ENCODE measurements at places on chromosomes 1 and 21.

- no peak overlapping the region for H3K4me3 ChIP-seq
- peaks cover 5% of the 10 kb centered on the region for H3K4me1 ChIP-seq
- DNase-seq: no peak
- no peak overlapping the region for H3K27ac ChIP-seq
- no peaks in the 10 kb centered on the region for H3K27me3 ChIP-seq
Observed at GRCh38 chr1:61270761-61271411, 188.5 kb downstream of the NFIA start.

DNA sequence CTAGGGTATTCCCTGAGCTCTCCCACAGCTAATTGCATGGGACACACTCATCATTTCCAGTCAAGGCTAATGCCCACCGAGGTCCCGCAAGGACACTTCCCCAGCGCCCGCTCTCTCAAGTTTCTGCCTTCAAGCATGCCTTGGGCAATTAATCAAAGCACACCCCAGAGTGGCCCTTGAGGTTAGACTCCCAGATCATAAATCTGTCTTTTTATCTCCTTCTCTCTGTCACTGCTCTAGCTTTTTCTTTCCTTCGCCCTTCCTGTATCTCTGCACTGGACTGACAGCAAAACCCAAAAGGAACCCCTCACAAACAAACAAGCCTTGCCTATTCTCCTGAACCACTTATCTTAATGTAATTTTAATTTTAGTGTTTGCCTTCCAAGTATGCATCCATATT, 7.9 kb upstream of the EXOSC10 start:
- peaks cover 36% of the 10 kb centered on the region for H3K36me3 ChIP-seq
- H3K4me1 ChIP-seq: no peaks in the 10 kb centered on the region
- DNase-seq: no peak

DNA sequence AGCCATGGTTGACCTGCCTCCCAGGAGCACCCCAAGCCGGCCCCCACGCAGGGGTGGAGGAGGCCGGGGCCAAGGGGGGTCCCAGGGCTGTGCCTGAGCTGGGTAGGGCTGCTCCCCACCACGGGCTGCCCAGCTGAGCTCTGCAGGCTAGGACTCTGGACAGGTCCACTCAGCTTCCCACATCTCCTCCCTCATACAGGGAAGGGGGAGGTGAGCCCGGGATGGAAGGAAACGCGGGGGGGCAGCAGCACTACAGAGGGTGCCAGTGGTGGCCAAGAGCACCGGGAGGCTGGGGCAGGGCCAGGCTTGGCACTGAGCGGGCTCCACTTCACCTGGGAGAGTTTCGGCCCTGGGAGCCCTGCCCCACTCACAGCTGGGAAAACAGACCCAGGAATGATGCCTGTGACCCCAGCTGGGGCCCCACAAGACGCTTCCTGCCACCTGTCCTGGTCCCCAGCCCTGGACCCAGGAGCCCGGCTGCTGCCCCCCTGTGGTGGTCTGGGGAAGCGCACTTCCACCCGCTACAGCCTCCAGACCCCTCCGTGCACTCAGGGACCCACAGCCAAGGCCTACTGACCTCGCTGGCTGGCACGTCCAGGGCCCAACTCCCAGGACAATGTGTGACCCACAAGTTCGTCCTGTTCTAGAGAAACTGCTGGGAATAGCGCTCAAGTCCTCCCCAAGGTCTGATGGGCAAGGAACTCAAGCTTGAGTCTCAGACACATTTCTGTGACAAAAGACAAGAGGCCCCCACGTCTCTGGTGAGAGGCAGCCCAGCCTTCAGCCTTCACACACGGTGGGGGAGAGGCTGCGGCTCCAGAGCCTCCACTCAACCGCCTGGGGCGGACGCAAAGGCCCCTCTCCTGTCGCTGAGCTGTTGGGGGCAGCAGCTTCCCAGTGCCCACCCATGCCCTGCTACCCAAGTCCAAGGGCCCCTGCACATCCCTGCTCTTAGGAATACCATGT, 3.0 kb downstream of the AURKAIP1 start:
- H3K27ac ChIP-seq: no peak overlapping the region
- H3K27me3 ChIP-seq: no peaks in the 10 kb centered on the region
- H3K36me3 ChIP-seq: no peaks in the 10 kb centered on the region
- H3K4me3 ChIP-seq: no peak overlapping the region
- peaks cover 25% of the 10 kb centered on the region for H3K4me1 ChIP-seq

DNA sequence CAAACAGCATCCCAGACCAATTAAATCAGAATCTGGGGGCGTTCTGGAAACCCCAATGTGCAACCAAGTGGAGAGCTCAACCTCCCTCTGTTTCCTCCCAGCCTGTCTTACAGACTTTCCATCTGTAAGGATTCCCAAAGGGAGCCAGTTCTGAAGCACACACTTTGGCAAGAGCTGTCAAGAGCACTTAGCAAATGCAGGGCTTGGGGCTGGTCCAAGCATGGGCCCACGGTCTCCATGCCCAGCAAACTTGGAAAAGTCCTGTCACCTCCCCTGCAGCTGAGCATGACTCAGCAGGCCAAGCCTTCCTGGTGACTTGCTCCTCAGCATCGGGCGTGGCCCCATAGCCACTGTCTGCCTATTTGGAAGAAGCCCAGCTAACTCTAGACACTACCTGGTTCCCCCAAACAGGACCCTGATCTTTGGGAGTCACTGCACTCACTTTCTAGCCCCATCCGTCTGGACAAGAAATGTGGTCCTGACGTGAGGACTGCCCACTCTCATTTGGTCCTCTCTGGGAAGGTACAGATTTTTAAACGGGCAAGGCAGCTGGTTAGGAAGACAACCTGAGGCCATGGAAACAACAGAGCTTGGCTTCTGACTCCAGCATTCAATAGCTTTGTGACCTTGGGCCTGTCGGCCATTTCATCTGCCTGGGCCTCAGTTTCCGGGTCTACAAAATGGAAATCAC, 16.9 kb downstream of the SLC2A1 start:
- no peaks in the 10 kb centered on the region for H3K4me1 ChIP-seq
- no peak overlapping the region for H3K27ac ChIP-seq
- no peak for DNase-seq
- no peaks in the 10 kb centered on the region for H3K27me3 ChIP-seq
- H3K4me3 ChIP-seq: no peak overlapping the region

GRCh38 chr1:226001963-226002666, 3.0 kb upstream of the SDE2 start:
- no peak overlapping the region for H3K4me3 ChIP-seq
- H3K27ac ChIP-seq: peak overlapping the region; percentile 46

GRCh38 chr1:240766831-240767230, 154.9 kb upstream of the GREM2 start:
- no peaks in the 10 kb centered on the region for H3K27me3 ChIP-seq
- H3K36me3 ChIP-seq: no peaks in the 10 kb centered on the region
- no peaks in the 10 kb centered on the region for H3K4me1 ChIP-seq
- no peak overlapping the region for H3K4me3 ChIP-seq
- H3K27ac ChIP-seq: no peak overlapping the region
- no peak for DNase-seq

- DNase-seq: no peak
- no peak overlapping the region for H3K27ac ChIP-seq
- H3K27me3 ChIP-seq: no peaks in the 10 kb centered on the region
- no peaks in the 10 kb centered on the region for H3K4me1 ChIP-seq
- H3K36me3 ChIP-seq: no peaks in the 10 kb centered on the region
- no peak overlapping the region for H3K4me3 ChIP-seq
Observed at GRCh38 chr1:106678279-106679050, 378.0 kb upstream of the PRMT6 start.

- H3K27me3 ChIP-seq: no peaks in the 10 kb centered on the region
- no peaks in the 10 kb centered on the region for H3K4me1 ChIP-seq
- no peak overlapping the region for H3K4me3 ChIP-seq
- H3K27ac ChIP-seq: no peak overlapping the region
- DNase-seq: no peak
Observed at GRCh38 chr21:37503848-37504467, 137.4 kb downstream of the DYRK1A start.

DNA sequence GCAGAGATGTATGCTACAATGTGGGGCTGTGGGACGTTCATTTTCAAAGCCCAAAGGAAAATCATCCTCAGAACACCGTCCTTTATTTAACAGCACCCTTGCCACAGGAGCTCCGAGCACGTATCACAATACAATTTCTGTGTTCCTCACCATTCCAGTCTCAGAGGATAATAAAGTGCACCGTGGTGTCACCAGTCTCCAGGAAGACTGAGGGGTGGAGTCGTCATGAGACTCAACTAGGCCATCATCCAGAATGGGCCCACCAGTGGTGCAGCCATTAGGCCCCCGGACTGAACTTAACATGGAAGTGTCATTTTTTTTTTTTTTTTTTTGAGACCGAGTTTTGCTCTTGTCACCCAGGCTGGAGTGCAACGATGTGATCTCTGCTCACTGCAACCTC, 17.2 kb downstream of the SEC16B start:
- no peak overlapping the region for H3K4me3 ChIP-seq
- H3K4me1 ChIP-seq: peaks cover 3% of the 10 kb centered on the region
- no peak overlapping the region for H3K27ac ChIP-seq
- DNase-seq: no peak
- H3K27me3 ChIP-seq: no peaks in the 10 kb centered on the region

DNA sequence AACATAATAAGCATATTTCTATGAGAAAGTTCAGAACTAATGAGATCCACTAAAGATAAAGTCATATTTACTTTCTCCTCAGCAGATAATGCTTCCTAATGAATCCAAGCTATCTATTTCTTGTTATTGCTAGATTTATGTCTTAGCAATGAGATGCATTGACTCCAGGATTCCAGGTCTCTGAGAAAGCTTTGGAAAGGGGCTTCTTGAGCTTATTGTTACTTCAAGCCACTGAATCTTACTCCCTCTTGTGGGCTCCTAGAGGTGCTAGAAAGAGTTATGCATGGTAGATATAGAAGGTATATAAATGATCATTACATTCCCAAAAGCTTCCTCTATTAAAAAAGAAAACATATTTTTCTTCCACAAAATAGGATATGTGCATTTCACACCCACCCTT, 246.4 kb upstream of the ADAMTS5 start:
- H3K4me1 ChIP-seq: no peaks in the 10 kb centered on the region
- H3K27ac ChIP-seq: no peak overlapping the region
- H3K4me3 ChIP-seq: no peak overlapping the region
- H3K36me3 ChIP-seq: no peaks in the 10 kb centered on the region
- DNase-seq: no peak

DNA sequence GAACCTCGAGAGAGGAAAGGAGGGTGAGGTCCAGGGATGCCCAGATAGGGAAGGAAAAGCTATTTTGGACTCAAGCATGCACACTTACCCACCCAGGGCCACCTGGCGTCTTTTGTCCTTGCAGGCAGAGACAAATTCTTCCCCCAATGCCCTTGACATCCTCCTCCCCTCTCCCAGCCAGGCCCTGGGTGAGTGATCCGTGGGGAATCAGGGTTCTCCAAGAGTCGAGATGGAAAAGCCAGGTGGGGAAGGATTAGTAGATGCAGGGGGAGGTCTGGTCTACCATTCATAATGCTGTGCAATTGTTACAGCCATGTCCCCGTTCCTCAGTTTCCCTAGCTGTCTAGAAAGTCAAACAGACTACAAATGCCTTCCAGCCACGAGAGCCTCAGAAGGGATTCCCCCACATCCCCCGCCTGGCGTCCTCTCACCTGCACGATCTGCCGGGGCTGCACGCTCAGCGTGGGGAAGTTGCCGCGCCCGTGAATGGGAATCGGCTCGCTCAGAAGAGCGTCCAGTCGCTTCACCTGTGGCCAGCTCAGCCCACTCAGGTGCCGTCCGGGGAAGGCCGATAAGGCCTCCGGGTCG, 580 bp downstream of the TENT5B start:
- H3K27ac ChIP-seq: no peak overlapping the region
- H3K36me3 ChIP-seq: no peaks in the 10 kb centered on the region
- no peak overlapping the region for H3K4me3 ChIP-seq
- no peak for DNase-seq
- no peaks in the 10 kb centered on the region for H3K27me3 ChIP-seq

GRCh38 chr1:230282157-230282556, 144.0 kb downstream of the PGBD5 start:
- peaks cover 40% of the 10 kb centered on the region for H3K36me3 ChIP-seq
- no peak overlapping the region for H3K27ac ChIP-seq
- no peak overlapping the region for H3K4me3 ChIP-seq
- H3K27me3 ChIP-seq: no peaks in the 10 kb centered on the region
- no peak for DNase-seq

DNA sequence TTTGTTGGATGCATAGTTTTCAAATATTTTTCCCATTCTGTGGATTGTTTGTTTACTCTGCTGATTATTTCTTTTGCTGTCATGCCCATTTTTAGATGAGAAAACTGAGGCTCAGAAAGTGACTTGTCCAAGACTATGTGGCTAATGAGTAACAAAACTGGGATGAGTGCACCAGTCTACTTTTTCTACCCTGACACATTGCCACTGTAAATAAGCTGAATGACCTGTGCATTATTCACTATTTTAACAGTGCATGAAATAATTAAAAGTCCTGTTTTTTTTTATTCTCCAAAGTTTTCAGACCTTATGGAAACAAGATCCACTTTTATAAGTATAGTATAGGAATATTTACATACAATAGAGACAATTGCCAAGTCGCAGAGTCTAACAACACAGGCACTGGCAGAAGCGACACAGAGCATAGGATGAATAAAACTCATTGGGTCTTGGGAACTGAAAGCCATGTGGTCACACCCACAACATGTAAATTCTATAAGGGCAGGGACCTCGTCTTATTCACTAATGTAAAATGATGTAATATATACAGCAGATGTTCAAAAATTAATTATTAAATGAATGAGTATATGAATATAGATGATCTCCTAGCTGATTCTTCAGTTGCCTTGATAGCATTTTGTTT, 45.2 kb downstream of the HLX start:
- no peak for DNase-seq
- no peaks in the 10 kb centered on the region for H3K36me3 ChIP-seq
- H3K27me3 ChIP-seq: no peaks in the 10 kb centered on the region
- H3K4me3 ChIP-seq: no peak overlapping the region
- H3K27ac ChIP-seq: no peak overlapping the region
- H3K4me1 ChIP-seq: peaks cover 10% of the 10 kb centered on the region

- DNase-seq: no peak
- peak overlapping the region; percentile 82 for H3K27ac ChIP-seq
- peaks cover 20% of the 10 kb centered on the region for H3K4me1 ChIP-seq
Observed at GRCh38 chr1:211928993-211929637, 98.6 kb upstream of the LPGAT1 start.

- no peaks in the 10 kb centered on the region for H3K27me3 ChIP-seq
- no peaks in the 10 kb centered on the region for H3K4me1 ChIP-seq
- H3K27ac ChIP-seq: no peak overlapping the region
- DNase-seq: no peak
- no peaks in the 10 kb centered on the region for H3K36me3 ChIP-seq
Observed at GRCh38 chr21:38741950-38742256, 63.8 kb upstream of the ETS2 start.

- no peak overlapping the region for H3K27ac ChIP-seq
- no peaks in the 10 kb centered on the region for H3K36me3 ChIP-seq
- H3K4me1 ChIP-seq: peaks cover 8% of the 10 kb centered on the region
- H3K27me3 ChIP-seq: no peaks in the 10 kb centered on the region
- H3K4me3 ChIP-seq: no peak overlapping the region
Observed at GRCh38 chr1:171355727-171356126, 41.7 kb downstream of the FMO4 start.

GRCh38 chr1:239912471-239912870, 179.2 kb upstream of the FMN2 start:
- no peak overlapping the region for H3K4me3 ChIP-seq
- no peak for DNase-seq
- peak overlapping the region; percentile 40 for H3K27ac ChIP-seq
- H3K27me3 ChIP-seq: no peaks in the 10 kb centered on the region
